Activated naive CD8-positive, alpha-beta T cell treated with anti-CD3 and anti-CD28 coated beads, Interleukin-2, amount 10 ng/mL, durations not matched to agents 7 days and 5 days (primary cell): ENCODE measurements at places on chromosomes 13 and 19. TPM values are rescaled to one million over a fixed set of nuclear protein-coding genes. Genes with fewer than 3 reads are reported as not detected.

- H3K27ac ChIP-seq = no peak overlapping the region
- no peak overlapping the region for H3K4me3 ChIP-seq
- H3K4me1 ChIP-seq = peaks cover 2% of the 10 kb centered on the region
- no peak for DNase-seq
Measured at GRCh38 chr13:20114066-20114610, 46.7 kb downstream of the GJA3 start.

DNA sequence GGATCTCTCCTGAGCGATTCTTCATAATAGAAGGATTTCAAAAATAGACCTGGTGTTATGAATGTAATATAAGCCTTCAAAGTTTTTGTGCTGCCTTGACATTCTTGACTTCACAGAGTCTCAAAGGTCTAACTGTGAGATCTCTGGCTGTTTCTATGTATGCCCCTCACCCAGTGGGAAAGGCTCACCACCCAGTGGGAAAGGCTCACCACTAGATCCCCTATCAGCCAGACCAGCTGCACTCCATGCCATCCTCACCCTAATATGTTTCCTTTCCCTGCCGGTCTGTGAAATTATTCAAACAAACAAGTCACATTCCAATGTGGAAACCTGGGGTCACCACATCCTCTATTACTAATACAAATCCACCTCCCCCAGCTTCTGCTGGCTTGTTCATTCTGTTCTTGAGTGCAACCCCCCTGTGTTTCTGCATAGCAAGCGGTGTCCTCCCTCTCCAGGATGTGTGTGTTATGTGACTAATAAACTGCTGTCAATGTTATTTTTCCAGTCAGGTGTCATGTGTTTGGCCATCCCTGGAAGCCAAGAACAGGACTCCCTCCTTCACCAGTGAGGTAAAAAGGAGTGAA is 13.8 kb upstream of the SLITRK1 start:
- no peak overlapping the region for H3K4me3 ChIP-seq
- H3K27ac ChIP-seq = no peak overlapping the region
- H3K27me3 ChIP-seq = no peaks in the 10 kb centered on the region
- H3K36me3 ChIP-seq = no peaks in the 10 kb centered on the region
- DNase-seq = no peak

GRCh38 chr19:48501494-48502349 is 9.9 kb downstream of the LMTK3 start:
- peaks cover 17% of the 10 kb centered on the region for H3K4me1 ChIP-seq
- H3K4me3 ChIP-seq = peak overlapping the region; percentile 81
- no peaks in the 10 kb centered on the region for H3K27me3 ChIP-seq
- peak; percentile 77 for DNase-seq
- H3K27ac ChIP-seq = peak overlapping the region; percentile 81

- H3K4me3 ChIP-seq = peak within 1 kb of the TSS; percentile 91
- H3K4me1 ChIP-seq = peaks cover 23% of the 10 kb centered on the region
- H3K36me3 ChIP-seq = no peaks in the 10 kb centered on the region
Measured at GRCh38 chr19:35545001-35545854, at the start of gene TMEM147. Gene TMEM147 (plus strand): TSS chr19:35545626. CDS start chr19:35545740, 114 bp downstream.

- no peak overlapping the region for H3K4me3 ChIP-seq
- no peaks in the 10 kb centered on the region for H3K36me3 ChIP-seq
- no peaks in the 10 kb centered on the region for H3K4me1 ChIP-seq
- no peak for DNase-seq
- no peak overlapping the region for H3K27ac ChIP-seq
Measured at GRCh38 chr13:43227721-43228120, 204.3 kb downstream of the DNAJC15 start.

MYBPC2 gene
- not detected for total RNA-seq

HOMER3 gene
- total RNA-seq = 1.1 TPM

SIGLEC9 gene
- 2.0 TPM for total RNA-seq

PSG1 gene
- total RNA-seq = not detected
